Aorta (tissue), 5 donors: ENCODE measurements at places on chromosomes 12 and 14.

- DNase-seq, result no peak
Observed at GRCh38 chr14:32412532-32412931, 83.4 kb downstream of the AKAP6 start.

DNA sequence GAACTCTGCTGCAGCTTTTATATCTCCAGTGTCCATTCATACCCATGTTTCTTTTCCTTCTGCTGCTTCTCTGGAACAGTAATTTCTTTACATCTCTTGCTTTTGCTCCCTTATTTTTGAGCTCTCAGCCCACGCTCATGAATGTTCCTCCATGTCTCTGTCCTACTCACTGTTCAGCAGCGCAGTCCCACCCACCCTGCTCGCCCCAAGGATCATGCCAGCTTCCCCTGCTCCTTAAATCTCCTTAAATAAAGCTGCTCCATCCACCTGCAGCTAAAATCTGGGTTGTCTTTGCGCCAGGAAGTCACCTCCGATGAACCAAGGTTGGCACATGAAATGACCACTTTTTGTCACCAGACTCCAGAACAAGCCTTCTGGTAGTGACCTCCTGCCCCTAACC lies 201.1 kb upstream of the RGS6 start:
- DNase-seq, result no peak

GRCh38 chr14:105169776-105170655 lies 1.4 kb upstream of the JAG2 start:
- no peak for DNase-seq

DNA sequence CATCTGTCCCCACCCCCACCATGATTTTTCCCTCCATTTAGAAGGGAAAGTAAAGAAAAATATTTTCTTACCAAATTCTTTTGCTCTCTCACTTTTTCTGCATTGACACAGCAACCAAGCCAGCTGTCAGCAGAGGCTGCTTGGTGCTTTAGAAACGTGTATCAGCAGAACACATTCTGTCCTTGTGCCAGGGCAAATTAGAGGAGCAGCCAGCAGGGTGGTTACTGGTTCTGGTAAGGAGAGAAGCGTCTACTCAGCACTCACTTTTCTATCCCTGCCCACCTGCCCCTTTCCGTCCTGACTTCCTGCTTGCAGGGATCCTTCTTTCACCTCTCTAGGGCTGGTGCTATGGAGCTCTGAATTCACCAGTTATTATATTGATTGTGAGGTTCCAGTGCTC lies 327.5 kb upstream of the PDE3A start:
- DNase-seq, result peak; percentile 64

- no peak for DNase-seq
Observed at GRCh38 chr14:93535537-93535936, 104.8 kb downstream of the UNC79 start.

- no peak for DNase-seq
Observed at GRCh38 chr12:15289192-15289591, 33.1 kb upstream of the PTPRO start.

DNA sequence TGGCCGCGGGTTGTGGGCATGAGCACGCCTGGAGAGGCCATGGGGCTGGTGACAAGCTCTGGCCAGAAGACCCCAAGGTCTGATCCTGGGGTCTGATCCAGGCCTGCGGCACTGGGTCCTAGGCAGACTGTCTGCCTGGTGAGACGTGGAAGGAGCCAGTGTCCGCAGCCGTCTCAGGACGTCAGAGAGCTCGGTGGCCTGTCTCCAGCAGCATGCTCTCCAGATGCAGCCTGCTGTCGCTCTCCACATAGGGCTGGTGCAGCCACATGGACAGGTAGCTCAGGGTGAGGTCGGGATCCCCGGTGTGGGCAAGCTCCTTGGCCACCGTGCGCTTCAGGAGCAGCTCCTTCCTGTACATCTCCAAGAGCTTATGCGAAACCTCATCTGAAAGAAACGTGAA lies 14.3 kb downstream of the CINP start:
- DNase-seq, result no peak

DNA sequence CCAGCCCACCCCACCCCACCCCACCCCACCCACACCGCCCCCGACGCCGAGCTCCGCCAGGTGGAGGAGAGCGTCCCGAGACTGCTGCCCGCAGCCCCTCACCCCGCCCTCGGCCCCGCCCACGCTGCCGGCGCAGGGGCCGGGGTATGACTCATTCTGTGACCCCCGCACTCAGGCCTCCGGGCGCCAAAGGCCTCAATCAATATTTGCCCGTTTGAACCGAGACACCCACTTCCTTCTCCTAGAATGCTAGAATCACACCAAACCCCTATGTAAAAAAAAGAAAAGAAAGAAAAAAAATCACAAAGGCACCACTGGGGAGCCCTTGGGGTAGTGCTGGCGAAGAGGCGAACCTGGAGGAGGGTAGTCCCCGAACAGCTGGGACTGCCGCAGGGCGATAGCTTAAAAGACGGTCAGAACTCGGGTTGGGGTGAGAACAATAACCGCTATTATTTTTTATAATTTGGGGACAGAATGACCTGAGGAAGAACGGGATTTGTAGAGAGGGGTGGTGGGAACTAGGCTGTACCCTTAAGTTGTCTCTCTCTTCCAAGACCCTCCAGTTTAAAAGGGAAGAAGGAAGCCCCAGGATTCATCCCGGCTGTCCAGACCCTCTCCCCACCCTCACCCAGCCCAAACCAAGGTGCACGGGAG lies 894 bp downstream of the KRT8 start:
- DNase-seq, result peak; percentile 83

DNA sequence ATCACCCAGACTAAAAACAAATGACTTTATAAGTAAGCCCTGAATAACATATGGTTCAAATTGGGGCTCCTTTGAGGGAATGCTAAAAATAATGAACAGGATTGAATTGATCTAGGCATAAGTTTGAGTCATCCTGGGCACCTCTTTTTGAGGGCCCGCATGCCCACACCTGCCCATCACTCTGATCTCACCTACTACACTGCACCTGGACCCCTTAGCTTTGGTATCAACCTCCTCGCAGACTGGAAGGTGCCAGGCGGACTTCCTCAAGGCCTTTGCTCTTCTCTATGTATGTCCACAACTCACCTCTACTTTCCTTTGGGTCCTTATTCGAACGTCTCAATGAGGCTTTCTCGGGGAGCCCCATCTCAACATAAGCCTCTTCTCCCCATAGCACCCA lies 17.2 kb downstream of the NTN4 start:
- no peak for DNase-seq

GRCh38 chr12:67484791-67485480 lies 163.6 kb upstream of the DYRK2 start:
- DNase-seq, result no peak

- peak; percentile 37 for DNase-seq
Observed at GRCh38 chr14:95471476-95471875, 45.0 kb downstream of the SYNE3 start.

- DNase-seq, result peak; percentile 54
Observed at GRCh38 chr12:56593909-56594621, 36.1 kb downstream of the BAZ2A start.

GRCh38 chr14:65336191-65336591 lies 76.3 kb upstream of the FUT8 start:
- no peak for DNase-seq

DNA sequence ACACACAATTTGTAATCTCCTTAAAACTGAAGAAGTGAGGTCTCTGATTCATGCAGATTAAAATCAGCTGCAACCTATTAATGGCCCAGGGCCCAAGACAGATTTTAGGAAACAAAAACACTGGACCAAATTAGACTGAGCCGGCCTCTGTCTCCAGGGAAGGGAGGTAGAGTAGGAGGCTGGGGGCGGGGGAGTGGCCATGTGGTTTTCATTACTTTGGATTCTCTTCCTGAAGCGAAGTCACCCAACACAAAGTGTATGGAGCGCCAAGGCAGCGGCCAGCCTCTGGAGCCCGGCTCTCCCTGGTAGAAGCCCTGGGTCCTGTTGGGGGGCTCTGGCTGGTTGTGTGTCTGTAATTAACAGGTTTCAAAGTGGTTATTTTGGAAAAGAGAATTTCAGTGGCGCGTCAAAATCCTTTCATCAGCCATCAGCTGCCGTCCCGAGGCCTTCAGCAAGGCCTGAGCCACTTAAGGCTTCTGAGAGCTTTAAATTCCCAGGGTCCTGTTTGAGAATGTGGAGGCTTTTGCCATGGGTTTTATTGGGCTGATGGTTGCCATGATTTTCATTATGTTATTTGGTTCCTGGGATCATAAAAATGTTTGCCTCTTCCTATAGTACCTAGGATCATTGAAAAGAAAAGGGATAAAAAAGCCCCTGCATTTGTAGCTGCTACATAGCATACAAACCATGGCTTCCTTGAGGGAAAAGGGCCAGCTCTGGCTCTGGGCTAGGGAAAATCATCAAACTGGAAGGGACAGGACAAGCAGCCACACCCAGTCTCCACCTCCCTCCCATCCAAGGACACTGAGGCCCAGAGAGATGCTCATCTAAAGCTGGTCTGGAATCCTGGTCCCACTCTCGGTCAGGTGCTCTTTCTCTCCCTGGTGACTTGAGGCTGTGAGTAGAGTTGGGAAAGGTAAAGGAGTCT lies 282.4 kb downstream of the ZFP36L1 start:
- DNase-seq, result peak; percentile 81

GRCh38 chr14:68983191-68983590 lies 4.1 kb upstream of the ACTN1 start:
- DNase-seq, result no peak

- DNase-seq, result no peak
Observed at GRCh38 chr14:105145381-105146180, 23.0 kb downstream of the JAG2 start.

DNA sequence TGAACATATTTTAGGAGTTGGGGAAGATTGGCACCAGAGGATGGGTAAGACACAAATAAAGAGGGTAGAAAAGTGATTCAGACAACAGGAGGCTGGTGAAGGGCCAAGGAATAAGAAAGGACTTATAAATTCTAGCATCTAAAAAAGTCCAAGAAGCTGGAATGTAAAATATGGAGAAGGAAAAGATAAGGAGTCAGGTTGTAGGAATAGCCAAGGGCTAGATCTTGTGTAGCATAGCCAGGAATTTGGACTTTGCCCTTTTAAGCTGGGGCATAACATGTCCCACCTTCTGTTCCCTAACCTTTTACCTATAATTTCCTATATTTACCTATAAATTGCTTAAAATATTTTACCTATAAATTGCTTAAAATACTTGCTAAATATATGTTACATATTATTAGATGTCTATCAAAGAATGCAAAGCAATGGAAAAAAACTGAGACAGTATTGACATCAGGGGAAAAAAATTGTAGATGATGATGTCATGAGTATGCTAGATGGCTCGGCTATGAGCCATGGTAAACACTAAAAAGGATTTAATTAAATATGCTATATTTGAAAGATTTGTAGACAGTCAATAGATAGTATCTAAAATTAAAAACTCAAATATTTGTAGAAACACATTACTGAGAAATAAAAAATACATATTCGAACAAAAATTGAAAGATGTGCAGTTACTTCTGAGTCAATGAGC lies 99.7 kb upstream of the PLEKHG7 start:
- DNase-seq, result no peak

GRCh38 chr14:88879022-88879421 lies 54.6 kb downstream of the TTC8 start:
- no peak for DNase-seq

DNA sequence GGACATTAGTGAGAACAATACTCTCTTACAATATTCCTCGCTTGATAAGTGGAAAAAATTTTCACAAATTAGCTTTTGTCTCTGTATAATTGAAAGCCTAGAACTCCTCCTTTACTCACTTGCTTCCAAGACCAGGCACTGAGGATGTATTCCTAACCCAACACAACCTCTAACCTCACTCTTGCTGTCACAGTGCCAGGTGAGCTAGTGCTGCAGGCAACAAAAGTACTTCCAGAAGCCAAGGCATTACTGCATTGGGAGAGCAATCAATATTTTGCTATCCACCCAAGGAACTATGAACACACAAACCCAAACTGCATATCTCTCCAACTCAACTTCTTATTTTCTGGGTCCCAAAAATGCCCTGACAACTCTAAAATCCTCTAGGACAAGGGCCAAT lies 1081.0 kb downstream of the VRK1 start:
- DNase-seq, result no peak

- no peak for DNase-seq
Observed at GRCh38 chr14:35223927-35224326, 68.3 kb upstream of the PSMA6 start.

DNA sequence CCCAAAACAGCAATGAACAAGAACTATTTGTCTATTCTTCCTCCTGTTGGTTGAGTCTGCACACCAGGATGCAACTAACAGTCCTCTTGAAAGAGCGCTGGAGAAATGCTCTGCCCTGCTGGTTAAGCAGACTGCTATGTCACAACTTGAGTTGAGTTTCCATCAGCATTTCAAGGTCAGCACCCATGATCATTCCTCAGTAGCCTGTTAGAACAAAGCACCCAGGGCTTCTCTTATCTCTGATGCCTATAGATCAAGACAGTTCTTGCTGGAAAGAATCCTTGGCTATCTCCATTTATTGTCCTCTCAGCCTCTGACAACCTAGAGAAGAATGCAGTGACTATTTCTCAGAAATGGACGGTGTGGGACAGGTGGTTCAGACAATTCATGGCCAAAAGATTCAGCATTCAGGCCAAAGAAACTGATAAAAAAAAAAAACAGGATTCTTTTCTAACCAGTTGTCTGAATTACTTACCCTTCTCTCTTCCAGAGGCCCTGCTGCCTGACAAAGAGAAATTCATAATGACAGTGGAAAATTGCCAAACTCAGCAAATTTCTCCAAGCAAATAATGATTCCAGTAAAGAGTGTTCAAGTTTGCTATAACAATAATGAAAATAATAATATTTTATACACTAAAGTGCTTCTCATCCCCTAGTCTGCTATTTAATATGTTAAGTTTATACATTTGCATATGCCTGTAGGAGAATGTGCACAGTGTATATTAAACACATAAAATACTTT lies 306.7 kb downstream of the EMP1 start:
- no peak for DNase-seq

GRCh38 chr14:23929822-23930294 lies 23.7 kb upstream of the DHRS4 start:
- peak; percentile 80 for DNase-seq

DNA sequence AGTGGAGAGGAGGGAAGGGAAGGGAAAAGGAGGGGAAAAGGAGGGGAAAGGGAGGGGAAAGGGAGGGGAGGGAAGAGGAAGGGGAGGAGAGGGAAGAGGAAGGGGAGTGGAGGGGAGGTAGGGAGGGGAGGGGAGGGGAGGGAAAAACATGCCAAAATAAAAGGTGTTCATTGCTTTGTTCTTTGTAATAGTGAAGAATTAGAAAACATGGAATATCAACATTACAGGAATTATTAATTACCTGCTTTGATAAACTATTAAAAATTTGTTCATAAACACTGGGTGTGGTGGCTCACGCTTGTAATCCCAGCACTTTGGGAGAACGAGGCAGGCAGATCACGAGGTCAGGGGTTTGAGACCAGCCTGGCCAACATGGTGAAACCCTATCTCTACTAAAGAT lies 579.2 kb downstream of the MED13L start:
- no peak for DNase-seq

DNA sequence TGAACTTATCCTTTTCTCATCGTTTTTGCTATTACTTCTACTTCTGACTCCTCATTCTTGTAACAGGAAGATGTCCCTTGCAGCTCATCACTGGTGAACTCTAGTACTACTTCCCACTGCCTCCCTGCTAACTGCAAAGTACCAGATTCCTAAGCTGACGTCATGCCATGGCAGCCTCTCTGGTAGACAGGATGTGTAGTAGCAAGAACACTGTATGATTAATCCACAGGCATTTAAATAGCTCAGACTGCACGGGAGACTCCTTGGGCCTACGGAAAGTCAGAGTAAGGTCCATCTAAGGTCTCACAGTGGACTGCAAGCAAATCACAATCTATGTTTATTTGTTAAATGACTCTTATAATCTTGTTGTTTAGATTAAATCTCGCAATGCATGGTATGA lies 43.5 kb downstream of the DNAI7 start:
- DNase-seq, result peak; percentile 90
